Effector memory CD4-positive, alpha-beta T cell (primary cell): ENCODE measurements at places on chromosomes 12 and 14.
A peak's percentile ranks its signal among the peaks of the same experiment; 100 is the strongest.

GRCh38 chr12:15631007-15631715 is 158.0 kb downstream of the EPS8 start:
- no peaks in the 10 kb centered on the region for H3K4me1 ChIP-seq
- H3K4me3 ChIP-seq: no peak overlapping the region
- DNase-seq: no peak
- no peaks in the 10 kb centered on the region for H3K36me3 ChIP-seq
- no peaks in the 10 kb centered on the region for H3K27me3 ChIP-seq
- no peak overlapping the region for H3K27ac ChIP-seq

GRCh38 chr12:56451147-56451546 is 1.9 kb upstream of the TIMELESS start:
- no peak overlapping the region for H3K27ac ChIP-seq
- no peaks in the 10 kb centered on the region for H3K36me3 ChIP-seq
- H3K4me3 ChIP-seq: no peak overlapping the region
- H3K27me3 ChIP-seq: no peaks in the 10 kb centered on the region
- H3K4me1 ChIP-seq: no peaks in the 10 kb centered on the region

DNA sequence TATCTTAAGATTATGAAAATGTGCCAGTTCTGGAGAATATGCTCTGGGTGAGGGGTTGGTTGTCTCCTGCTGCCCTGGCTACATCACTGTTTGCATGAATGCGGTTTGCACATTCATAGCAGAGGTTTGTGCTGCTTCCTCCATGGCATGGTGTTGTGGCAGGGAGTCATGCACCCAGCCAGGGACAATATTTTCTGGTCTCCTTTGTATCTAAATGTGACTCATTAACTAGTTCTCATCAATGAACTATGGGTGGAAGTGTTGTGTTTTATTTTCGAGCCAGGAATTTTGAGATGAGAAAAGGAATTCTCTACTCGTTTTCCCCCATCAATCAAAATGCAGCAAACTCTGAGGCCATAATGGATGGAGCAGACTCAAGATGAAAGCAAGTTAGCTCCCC is 527.3 kb downstream of the SNAPC1 start:
- H3K4me1 ChIP-seq: no peaks in the 10 kb centered on the region
- no peak for DNase-seq
- H3K4me3 ChIP-seq: no peak overlapping the region
- no peaks in the 10 kb centered on the region for H3K27me3 ChIP-seq
- H3K27ac ChIP-seq: no peak overlapping the region

DNA sequence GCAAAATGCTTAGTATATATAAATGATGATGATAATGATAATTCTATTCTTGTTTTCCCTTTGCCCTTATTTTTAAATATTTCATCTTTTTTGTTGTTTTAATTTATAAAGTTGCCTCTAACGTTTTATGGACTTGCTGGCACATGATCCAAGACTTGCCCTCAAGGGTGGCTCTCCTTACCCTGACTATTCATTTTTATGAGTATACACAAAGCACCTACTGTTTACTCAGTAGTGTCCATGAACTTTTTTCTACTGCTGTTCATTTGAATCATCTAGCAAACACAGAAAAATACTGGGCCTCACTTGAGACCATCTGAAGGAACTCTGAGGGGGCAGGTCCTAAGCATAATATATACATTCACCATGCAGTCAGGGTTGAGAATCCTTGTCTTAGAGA is 276.2 kb downstream of the AACS start:
- no peaks in the 10 kb centered on the region for H3K4me1 ChIP-seq
- no peak overlapping the region for H3K4me3 ChIP-seq
- no peaks in the 10 kb centered on the region for H3K36me3 ChIP-seq
- H3K27me3 ChIP-seq: peaks cover 3% of the 10 kb centered on the region
- DNase-seq: no peak
- no peak overlapping the region for H3K27ac ChIP-seq

- no peak overlapping the region for H3K4me3 ChIP-seq
- H3K4me1 ChIP-seq: no peaks in the 10 kb centered on the region
- no peak for DNase-seq
- H3K27me3 ChIP-seq: no peaks in the 10 kb centered on the region
Measured at GRCh38 chr12:49604856-49605255, 583 bp downstream of the FAM186B start.

DNA sequence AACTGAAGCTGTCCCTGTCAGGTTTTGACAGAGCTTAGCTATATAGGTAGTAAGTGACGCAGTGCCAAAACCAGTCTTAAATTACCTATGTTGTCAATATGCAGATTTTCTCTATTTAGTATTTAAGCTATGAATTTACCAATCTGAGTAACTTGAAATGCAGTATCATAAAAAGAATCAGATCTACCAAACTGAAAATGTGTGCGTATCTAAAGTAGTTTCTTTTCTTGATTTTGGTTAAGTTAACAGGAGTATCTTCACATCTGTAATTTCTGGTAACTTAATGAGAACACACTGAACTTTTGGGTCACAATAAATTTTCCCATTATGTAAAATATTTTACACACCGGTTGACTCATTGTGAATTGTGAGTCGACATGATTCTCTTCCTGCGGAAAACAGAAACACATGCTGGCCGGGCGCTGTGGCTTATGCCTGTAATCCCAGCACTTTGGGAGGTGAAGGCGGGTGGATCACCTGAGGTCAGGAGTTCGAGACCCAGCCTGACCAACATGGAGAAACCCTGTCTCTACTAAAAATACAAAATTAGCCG is 45.1 kb downstream of the TRAF3 start:
- H3K4me3 ChIP-seq: no peak overlapping the region
- no peak overlapping the region for H3K27ac ChIP-seq

DNA sequence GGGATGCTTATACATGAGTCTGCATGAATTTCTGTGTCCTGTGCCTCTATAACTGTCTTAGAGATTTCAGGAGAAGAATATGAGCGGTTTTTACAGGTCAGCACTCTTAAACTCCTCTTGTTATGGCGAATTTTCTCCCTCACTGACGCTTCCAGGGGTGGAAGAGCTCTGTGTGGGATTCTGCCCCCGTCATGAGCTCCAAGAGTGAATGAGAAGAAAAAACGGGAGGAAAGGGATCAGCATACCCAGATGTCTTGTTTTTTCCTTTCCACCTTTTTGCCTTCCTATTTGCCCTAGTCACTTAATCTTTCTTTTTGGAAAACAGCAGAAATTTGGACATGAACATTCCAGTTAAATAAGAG is 651 bp downstream of the PFKM start:
- no peaks in the 10 kb centered on the region for H3K27me3 ChIP-seq
- H3K36me3 ChIP-seq: no peaks in the 10 kb centered on the region
- peak overlapping the region; percentile 69 for H3K4me3 ChIP-seq

DNA sequence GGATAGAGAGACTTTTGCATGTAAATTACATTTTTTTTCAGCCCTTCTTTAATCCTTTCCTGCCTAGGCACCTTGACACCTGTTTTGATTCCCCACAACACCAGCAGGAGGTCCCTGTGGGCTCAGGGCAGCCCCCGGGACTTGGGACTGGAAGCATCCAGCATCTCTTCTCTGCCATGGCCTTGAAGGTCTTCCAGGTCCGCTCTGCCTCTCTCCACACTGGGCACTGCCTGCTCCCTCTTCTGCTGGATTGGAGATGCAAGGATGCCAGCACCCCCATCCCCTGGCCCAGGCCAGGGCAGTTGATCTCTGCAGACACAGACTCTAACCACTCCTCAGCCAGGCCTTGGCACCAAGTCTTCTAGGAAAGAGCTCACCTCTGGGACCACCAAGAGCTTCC is 134.5 kb upstream of the C14orf180 start:
- H3K27ac ChIP-seq: no peak overlapping the region
- no peak for DNase-seq
- no peaks in the 10 kb centered on the region for H3K4me1 ChIP-seq
- no peak overlapping the region for H3K4me3 ChIP-seq
- H3K36me3 ChIP-seq: no peaks in the 10 kb centered on the region
- H3K27me3 ChIP-seq: peaks cover 4% of the 10 kb centered on the region

- no peak overlapping the region for H3K27ac ChIP-seq
- no peak overlapping the region for H3K4me3 ChIP-seq
- H3K36me3 ChIP-seq: no peaks in the 10 kb centered on the region
Measured at GRCh38 chr12:104858611-104859543, 99.2 kb downstream of the SLC41A2 start.

GRCh38 chr12:64427988-64428387 is 23.8 kb downstream of the XPOT start:
- no peaks in the 10 kb centered on the region for H3K4me1 ChIP-seq
- peaks cover 79% of the 10 kb centered on the region for H3K36me3 ChIP-seq
- DNase-seq: no peak
- H3K4me3 ChIP-seq: no peak overlapping the region
- no peaks in the 10 kb centered on the region for H3K27me3 ChIP-seq
- H3K27ac ChIP-seq: no peak overlapping the region

DNA sequence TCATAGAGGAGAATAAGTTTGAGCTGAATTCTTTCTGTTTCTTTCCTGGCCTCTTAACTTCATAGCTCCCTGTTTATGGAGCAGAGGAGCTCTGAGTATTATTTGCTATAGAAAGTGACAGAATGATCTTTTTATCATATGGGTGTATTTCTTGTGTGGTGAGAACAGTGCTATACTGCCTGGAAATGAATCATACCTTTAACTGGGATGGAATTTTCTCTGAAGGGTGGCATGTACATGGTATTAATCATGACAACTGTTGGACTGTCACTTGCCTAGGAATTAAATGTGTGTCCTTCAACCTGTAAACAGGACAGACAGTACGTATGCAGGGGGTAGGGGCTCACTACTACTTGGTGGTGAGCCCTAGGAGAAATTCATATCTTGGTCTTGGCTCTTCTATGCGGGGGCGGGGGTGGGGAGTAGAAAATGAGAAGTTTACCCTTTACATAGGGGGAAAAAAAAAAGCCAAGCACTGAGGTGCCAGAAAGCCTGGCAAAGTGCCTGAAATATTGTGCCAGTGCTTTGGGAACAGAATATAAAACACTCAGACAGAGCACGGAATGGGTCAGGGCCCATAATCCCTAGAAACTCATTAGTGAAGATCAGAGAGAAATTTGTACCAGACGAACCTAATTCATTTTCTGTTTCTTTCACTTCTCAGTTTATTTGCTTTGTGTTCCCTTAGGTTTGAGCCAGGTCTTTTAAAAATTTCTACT is 33.8 kb downstream of the ARMH4 start:
- DNase-seq: no peak
- no peak overlapping the region for H3K4me3 ChIP-seq
- H3K27ac ChIP-seq: no peak overlapping the region

GRCh38 chr12:78386871-78387270 is 477.7 kb upstream of the SYT1 start:
- no peak for DNase-seq
- H3K4me3 ChIP-seq: no peak overlapping the region
- no peaks in the 10 kb centered on the region for H3K36me3 ChIP-seq
- H3K27ac ChIP-seq: no peak overlapping the region

DNA sequence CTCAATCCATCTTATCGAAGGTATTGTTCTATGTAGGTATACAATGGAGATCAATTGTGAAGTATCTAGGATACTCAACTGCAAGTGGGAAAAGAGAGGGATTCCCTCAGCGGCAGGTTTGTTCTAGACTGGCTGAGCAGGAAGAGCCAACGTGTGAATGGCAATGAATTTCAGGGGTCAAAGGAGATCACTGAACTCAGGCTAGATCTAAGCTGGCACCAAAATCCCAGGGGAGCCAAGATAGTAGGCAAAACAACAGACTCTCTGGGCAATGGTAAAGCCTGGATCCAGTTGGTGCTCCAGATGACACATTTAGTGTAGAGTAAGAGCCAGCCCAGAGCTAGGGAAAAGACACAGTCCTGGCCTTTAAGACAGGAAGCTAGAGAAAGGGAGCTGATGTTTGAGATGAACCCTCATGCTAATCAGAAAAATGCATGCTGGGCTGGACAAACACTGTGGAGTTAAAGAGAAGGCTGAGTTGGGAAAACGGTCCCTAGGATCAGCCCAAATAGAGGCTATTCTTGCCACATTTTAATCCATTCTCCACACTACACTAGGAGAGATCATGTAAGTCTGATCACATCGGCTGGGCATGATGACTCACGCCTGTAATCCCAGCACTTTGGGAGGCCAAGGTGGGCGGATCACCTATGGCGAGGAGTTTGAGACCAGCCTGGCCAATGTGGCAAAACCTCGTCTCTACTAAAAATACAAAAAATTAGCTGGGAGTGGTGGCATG is 45.6 kb downstream of the EFCAB11 start:
- DNase-seq: no peak
- no peak overlapping the region for H3K27ac ChIP-seq
- no peak overlapping the region for H3K4me3 ChIP-seq
- H3K27me3 ChIP-seq: no peaks in the 10 kb centered on the region
- no peaks in the 10 kb centered on the region for H3K4me1 ChIP-seq
- no peaks in the 10 kb centered on the region for H3K36me3 ChIP-seq

GRCh38 chr14:54322701-54323337 is 74.0 kb upstream of the CDKN3 start:
- H3K4me3 ChIP-seq: no peak overlapping the region
- no peaks in the 10 kb centered on the region for H3K4me1 ChIP-seq
- H3K27me3 ChIP-seq: no peaks in the 10 kb centered on the region
- no peak overlapping the region for H3K27ac ChIP-seq
- H3K36me3 ChIP-seq: no peaks in the 10 kb centered on the region

DNA sequence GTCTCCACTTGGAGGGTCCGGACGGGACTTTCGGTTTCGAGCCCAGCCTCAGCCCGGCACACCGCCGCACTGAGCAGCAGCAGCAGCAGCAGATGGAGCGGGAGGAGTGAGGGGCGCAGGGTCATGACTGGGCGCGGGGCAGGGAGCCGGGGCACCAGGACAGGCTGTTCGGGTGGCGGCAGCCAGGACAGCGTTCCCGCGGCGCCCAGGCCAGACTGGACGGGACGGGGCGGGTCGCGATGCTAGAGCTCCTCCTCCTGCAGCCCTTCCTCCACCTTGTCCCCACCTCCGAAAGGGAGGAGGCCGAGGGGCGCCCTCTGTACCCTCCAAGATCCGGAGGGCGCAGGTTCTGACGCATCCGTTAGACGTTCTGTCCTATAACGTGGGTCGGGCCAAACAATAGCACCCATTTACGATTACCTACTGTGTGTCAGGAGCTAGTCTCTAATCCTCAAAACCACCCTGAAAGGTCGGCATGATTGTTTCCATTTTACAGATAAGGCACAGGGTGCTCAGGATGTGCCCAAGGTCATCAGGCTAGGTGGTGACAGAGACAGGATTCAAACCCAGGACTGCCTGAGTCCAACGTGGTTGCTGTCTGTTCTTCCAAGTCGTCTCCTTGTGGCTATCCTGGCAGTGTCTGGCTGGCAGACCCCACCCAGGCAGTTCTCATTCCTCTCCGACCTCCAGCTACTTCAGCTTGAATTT is at the start of gene FKBP11:
Gene FKBP11 (minus strand): TSS at position 189 of the 708 bp plus-strand sequence. CDS start 64 bp downstream, at position 125.
- peaks cover 24% of the 10 kb centered on the region for H3K4me1 ChIP-seq
- H3K36me3 ChIP-seq: peaks cover 13% of the 10 kb centered on the region
- DNase-seq: peak; percentile 68
- H3K4me3 ChIP-seq: peak within 1 kb of the TSS; percentile 100
- no peaks in the 10 kb centered on the region for H3K27me3 ChIP-seq
- H3K27ac ChIP-seq: peak within 1 kb of the TSS; percentile 95

DNA sequence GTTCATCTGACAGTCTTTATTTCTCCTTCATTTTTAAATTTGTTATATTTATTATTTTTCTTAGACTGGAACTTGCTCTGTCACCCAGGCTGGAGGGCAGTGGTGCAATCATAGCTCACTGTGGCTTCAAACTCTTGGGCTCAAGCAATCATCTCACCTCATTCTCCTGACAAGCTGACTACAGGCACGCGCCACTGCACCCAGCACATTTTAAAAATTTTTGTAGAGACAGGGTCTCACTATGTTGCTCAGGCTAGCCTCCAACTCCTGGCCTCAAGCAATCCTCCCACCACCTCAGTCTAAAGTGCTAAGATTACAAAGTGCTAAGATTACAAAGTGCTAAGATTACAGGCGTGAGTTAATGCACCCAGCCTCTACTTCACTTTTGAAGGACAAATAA is 96.6 kb downstream of the RALGAPA1 start:
- no peak overlapping the region for H3K27ac ChIP-seq
- no peak for DNase-seq
- H3K27me3 ChIP-seq: no peaks in the 10 kb centered on the region
- no peaks in the 10 kb centered on the region for H3K4me1 ChIP-seq
- no peak overlapping the region for H3K4me3 ChIP-seq
